ENCODE measurements at places on chromosomes 3 and 15.

DNA sequence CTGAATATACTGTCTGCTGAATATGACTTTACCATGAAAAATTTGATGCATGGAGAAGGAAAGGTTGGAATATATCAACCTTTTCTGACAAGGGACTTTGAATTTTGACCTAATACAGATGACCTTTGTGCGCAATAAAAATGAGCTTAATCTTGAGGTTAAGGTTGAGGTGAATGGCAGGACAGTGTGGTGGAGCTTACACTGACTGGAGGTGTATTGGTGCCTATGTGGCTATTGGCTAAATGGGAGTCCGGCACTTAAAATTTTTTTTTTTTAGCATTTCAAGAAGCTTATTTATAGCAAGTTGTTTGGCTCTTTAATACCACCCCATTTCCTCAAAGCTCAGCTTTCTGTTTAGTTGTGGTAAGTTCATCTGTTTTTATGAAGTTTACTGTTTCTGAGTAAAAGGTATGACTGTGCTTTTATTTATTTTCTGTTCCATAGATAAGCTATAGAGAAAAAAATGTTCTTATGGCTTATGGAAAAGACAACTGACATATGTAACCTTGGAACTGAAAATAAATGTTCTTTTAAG is 15.2 kb downstream of the CDIN1 start:
- no peak for DNase-seq

GRCh38 chr3:180421221-180421620 is 180.7 kb upstream of the TTC14 start:
- no peak for DNase-seq

- no peak for DNase-seq
Measured at GRCh38 chr15:74453925-74454763, 6.8 kb downstream of the UBL7 start.

- DNase-seq = no peak
Measured at GRCh38 chr15:90890839-90891238, 6.5 kb downstream of the FES start.

GRCh38 chr3:196050597-196050996 is 31.3 kb downstream of the TFRC start:
- no peak for DNase-seq

Measured in HCT116 (cell line).